GM10248 (cell line): ENCODE measurements at places on chromosomes 2 and 18.

DNA sequence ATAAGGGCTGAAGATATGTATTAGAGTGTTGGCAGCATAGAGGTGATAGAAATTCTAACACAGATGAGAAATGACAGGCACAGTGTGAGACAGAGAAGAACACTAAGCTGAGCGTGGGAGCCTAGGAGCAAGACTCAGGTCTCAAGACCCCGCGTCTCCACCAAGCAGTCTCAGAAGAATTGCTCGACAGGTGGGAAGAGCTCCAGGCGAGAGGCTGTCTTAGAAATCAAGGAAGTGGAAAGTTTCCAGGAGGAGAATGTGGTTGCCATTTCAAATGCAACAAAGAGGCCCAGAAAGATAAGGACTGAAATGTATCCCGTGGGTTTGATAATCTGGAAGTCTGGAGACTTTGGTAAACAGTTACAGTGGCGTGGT is 31.5 kb upstream of the CAB39 start:
- no peak for DNase-seq

DNA sequence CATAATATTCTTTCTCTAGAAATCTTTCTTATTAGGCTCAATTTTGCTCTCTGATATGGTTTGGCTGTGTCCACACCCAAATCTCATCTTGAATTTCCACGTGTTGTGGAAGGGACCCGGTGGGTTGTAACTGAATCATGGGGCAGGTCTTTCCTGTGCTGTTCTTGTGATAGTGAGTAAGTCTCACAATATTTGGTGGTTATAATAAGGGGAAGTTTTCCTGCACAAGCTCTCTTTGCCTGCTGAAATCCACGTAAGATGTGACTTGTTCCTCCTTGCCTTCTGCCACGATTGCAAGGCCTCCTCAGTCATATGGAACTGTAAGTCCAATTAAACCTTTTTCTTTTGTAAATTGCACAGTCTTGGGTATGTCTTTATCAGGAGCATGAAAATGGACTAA is 73.8 kb downstream of the CAVIN2 start:
- no peak for DNase-seq

DNA sequence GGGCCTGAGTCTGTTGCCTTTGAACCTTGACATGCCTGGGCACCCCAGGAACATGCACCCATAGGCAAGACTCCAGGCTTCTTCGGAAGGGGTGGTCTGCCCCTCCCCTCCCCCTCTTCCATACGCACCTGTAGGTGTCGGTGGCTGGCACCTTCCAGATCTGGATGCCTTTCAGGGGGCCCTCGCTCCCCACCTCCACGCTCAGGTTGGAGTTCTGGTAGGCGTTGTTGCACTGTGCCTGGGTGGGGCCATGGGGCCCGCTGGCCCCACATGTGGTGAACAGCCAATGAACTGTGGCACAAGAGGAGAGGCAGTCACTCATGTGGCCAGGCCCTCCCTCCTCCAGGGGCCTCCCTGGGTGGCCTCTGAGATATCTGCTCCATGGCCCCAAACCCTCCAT is 135.8 kb downstream of the CLIP4 start:
- no peak for DNase-seq

- DNase-seq = no peak
These were observed 297.6 kb downstream of the CDH7 start for GRCh38 chr18:66048406-66048805.

GRCh38 chr2:134170700-134171099 is 83.2 kb upstream of the MGAT5 start:
- no peak for DNase-seq

GRCh38 chr18:8975624-8976023 is 126.9 kb upstream of the NDUFV2 start:
- DNase-seq = no peak

GRCh38 chr2:174581491-174581890 is 16.1 kb downstream of the WIPF1 start:
- no peak for DNase-seq

GRCh38 chr2:226797289-226797988 is 2.2 kb downstream of the IRS1 start:
- no peak for DNase-seq

- DNase-seq = no peak
These were observed 332.2 kb downstream of the ZNF516 start for GRCh38 chr18:76162886-76163285.
